ENCODE measurements at places on chromosomes 16 and 17.
A peak's percentile ranks its signal among the peaks of the same experiment; 100 is the strongest.

- no peak for DNase-seq
Observed at GRCh38 chr16:70695331-70696070, 9.6 kb upstream of the MTSS2 start.

GRCh38 chr17:43528988-43529814 is 16.9 kb downstream of the ETV4 start:
- no peak for DNase-seq

DNA sequence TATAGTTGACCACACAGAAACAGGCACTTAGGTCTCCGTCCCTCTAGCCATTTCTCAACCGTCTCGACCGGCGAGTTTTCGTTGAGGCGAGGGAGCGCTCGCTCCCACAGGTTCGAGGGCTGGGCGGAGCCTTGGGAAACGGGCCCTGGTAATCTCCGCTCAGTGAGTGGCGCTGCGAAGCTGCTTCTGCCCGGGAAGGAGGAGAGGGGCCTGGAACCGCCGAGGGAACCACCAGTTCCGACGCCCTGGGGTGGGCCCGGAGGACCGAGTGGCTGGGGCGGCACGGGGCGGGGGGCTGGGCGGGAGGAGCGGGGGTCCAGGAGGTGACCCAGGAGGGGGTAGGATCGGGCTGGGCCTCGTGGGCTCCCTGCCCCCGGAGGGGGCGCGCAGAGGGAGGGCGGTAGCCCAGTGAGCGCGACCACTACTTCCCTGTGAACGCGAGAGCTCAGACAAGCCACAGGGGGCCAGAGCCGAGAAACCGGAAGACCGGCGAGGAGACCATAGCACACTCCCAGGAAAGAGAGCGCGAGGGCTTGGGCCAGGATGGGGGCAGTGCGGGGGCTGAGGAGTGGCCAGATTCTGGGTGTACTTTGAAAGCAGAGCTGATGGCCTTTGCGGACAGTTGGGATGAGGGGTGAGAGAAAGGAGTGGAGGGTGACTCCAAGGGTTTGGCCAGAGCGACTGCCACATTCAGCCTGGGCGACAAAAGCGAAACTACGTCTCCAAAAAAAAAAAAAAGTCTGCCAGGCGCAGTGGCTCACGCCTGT is 29.9 kb upstream of the ARL4D start:
- DNase-seq: peak; percentile 52

DNA sequence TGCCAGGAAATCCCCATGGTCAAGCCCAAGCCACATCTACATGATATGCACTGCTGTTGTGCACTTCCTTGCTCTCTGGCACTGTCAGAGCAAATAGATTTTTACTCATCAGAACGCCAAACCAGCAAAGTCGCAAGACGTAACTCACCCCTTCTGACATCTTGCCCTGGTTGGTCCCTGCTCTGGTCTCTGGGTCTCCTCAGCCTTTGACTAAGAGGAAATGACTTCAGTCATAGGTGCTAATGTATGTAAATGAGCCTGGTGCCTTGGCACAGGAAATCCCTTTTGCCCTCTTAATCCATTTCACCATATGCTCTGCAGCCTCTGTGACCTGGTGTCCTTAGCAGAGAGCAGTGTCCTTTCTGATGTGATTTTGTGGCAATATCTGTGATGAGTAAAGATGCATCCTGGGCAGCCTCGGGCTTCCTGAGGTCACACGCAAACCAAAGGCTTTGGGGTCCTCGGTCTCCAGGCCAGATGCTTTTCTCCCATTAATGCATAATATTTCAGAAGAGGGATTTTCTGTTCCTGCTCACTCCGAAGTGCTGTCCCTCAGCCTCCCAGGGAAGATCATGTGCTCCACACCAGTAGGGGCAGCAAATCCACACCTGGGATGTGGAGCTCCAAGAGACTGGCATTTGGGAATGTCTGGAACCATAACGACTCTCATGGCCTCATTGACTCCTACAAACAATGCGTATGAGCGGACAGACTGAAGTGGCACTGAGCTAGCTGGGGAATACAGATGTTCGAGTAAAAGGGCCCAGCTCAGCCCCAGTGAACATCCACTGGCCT is 66.9 kb downstream of the GP2 start:
- DNase-seq: no peak

DNA sequence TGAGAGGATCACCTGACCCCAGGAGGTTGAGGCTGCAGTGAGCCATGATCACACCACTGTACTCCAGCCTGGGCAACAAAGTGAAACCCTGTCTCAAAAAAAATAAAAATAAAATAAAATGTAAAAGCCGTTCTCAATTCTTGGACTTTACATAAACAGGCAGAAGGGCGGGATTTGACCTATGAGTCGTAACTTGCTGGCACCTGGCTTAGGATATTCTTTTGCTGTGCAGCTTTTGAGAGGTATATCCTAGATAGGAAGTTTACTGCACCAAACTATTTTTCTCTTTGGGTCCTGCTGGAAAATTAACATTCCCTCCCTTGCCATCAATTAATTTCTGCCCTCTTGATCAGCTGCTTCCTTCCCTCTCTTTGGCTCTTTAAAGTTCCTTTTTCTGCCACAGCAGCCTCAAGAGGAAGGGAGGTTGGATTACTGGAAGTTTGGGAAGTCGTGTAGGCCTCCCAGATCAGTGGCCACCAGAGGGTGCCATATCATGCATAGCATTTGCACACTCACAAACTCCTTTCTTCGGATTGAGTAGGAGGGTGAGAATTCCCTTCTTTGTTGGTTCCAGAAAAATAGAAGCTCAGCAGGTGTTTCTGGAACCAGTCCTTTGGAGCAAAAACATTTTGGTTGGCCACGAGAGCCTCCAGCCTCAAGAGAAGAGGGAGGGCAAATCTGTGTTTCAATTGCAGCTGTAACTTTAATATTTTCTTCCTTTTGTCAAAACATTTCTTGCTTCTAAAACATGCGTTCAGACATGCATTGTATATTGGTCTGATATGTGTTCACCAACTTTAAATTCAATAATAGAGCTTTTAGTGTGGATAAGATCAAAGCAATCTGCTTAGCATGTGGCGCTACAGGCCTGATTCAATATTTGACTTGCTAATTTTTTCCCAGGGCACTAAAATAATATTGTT is 147.3 kb downstream of the CCDC182 start:
- DNase-seq: no peak

GRCh38 chr16:86854626-86855294 is 276.4 kb downstream of the FOXL1 start:
- no peak for DNase-seq

DNA sequence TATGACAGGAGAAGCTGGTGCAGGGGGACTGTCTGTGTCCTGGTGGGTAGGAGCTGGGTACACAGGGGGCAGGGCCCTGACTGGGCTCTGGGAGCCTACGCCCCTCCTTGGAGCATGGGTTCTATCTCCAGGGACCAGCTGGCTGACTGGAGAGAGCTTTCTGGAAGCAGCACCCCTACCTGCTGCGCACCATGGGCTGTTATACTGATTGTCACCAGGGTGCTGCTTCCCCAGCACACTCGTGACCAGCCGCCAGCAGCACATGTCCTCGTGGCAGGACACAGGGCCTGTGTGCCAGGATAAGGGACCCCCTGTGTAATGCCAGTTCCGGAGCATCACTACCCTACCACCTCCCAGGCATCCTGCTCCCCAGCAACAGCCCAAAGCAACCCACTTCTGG is 106.0 kb downstream of the AMFR start:
- no peak for DNase-seq

DNA sequence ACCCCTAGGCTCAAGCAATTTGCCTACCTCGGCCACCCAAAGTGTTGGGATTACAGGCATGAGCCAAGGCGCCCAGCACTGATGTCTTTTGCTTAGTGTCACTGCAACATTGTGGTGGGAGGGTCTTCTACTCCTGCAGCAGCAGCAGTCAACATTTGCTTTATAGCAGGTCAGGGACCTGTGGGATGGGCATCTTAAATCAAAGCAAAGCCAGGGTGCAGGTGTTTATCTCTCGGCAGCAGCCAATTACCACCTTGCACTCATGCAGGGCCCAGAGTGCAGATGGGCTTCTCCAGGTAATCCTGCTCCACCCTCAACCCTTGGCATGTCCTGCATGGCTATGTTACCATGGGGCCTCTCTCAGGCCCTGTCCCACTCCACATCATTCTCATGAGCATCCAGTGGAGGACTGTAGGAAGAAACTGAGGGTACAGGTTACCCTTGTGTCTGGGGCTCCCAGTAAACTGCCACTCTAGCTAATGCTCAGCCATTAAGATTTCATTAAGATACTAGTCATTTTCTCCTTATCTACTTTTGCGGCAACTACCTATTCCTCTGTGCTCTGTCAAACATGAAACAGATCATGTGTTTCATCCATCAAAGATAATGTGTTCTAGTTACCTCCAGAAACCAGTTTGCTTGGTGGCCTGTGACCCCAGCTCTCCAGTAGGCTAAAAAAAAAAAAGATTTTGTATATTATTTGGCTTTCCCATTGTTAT is 16.8 kb downstream of the ADGRG5 start:
- DNase-seq: no peak

- DNase-seq: no peak
Observed at GRCh38 chr17:65698381-65699061, 137.1 kb upstream of the AXIN2 start.

GRCh38 chr17:72056727-72057290 is 64.0 kb upstream of the SOX9 start:
- DNase-seq: no peak

DNA sequence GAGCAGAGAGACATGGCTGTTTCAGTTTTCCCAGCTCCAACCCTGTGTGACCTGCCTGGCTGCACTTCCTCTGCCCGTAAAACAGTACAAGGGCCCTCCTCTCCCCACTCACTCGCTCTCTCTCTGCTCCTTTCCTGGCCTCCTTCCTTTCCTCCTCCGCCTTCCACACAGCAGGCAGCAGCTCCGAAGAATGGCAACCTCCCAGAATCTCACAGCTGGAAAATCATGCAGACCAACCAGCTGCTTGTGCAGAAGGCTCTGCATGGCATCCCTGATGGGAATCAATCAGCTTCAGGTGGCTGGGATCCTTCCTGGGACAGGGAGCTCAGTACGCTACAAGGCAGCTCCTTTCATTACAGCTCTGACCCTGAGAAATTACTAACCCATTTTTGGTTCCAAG is 27.4 kb downstream of the TMEM132E start:
- no peak for DNase-seq

GRCh38 chr17:72606656-72607055 is 485.8 kb downstream of the SLC39A11 start:
- DNase-seq: no peak

DNA sequence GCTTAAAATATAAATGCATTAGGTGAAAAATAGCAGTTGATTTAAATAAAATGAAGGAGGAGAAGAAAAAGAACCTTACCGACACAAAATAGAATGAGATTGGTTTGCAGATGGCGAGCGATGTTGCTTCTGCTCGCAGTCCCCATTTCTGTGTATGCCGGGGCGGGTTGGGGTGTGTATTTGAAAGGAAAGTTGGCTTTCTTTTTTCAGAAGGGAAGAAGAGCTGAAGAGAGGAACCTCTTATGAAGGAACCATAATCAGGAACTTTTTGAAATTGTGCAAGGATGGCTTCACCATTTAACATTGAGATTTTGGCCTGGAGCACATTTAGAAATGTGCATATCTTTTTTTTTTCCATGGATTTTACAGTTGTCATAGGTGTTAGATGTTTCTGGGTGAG is at the start of gene IGSF6:
TSS of gene IGSF6 (minus strand) at position 156 of the 400 bp plus-strand sequence. CDS start at position 146, 10 bp downstream.
- DNase-seq: no peak

- DNase-seq: no peak
Observed at GRCh38 chr16:81442220-81442915, 2.2 kb upstream of the CMIP start.

DNA sequence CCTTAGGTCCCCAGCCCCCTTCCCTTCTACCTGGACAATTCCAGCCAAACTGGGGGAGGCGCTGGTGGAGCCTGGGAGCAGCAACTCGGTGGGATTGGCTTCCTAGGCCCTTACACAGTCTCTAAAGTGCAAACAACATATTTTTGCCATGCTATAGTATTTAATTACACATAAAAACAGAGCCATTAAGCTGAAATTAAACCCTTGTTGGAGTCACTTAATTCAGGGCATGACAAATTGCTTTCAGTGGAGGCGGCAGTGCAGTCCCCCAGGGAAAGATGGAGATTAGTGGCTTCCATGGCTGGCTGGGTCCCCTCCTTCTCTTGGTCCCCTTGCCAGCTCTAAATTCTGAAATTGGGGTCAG is 17.3 kb downstream of the IGFBP4 start:
- DNase-seq: no peak

DNA sequence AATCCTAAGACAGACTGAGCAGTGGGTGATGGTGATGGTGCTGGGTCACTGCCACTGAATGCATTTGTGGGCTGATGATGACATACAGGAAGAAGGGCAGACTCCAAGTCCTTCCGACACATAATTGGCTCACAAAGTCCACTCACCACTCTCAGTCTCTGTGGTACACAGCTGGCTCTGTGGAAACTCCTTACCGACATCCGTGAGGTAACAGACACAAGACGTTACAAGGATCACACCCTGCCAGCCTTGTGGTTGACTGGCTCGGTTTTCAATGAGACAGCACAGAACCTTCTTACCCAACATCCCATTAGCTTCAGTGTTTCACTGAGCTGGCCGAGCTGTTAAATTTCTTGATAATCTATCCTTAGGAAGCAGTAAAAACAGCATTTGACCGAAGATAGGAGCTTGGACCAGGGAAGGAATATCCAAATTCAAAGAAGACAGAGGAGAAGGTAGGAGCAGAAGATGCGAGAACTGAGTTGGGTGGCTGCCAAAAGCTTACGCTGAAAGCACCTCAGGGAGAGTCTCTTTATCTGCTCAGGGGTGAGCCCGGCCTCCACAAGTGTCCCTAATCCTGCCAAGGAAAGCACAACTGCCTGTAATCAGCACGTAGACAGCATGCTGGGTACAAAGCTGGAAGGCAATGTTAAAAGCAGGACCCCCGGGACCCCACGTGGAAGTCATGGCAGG is 5.5 kb upstream of the MXRA7 start:
- no peak for DNase-seq

DNA sequence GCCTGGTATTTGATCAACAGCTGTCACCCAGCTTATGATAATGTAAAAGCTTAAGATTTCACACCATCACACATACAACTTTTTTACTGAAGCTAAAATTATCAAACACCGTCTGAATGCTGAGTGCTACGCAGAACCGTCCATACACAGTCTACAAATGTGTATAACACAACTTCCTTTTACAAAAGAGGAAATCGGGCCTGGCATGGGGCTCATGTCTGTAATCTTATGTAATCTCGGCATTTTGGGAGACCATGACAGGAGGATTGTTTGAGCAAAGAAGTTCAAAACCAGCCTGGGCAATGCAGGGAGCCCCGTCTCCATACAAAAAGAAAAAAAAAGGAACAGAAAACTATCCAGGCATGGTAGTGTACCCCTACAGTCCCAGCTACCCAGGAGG is 19.6 kb upstream of the QRICH2 start:
- no peak for DNase-seq

DNA sequence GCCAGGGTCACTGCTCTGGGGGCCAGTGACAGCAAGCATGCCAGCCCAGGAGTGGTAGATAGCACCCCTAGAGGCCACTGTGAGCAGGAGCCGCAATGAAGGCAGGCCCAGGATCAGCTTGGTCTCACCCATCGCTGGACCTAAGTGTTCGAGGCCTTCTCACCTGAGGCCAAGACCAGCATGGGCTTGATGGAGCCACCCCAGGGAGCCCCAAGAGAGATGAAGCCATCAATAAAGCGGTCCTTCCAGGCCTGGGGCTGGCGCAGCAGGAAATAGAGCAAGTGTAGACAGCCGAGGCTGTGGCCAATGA is 1.8 kb downstream of the LCAT start:
- no peak for DNase-seq

- DNase-seq: no peak
Observed at GRCh38 chr16:74100395-74101326, 196.0 kb upstream of the PSMD7 start.

- peak; percentile 99 for DNase-seq
Observed at GRCh38 chr17:48047741-48048383, at the start of gene NFE2L1. Gene NFE2L1 (plus strand): TSS chr17:48048359. CDS start chr17:48051119, 2,760 bp downstream.

GRCh38 chr17:80529904-80530292 is 14.7 kb upstream of the RPTOR start:
- DNase-seq: no peak

GRCh38 chr16:14211856-14212543 is 140.9 kb downstream of the MRTFB start:
- no peak for DNase-seq
